ENCODE measurements at places on chromosomes 7 and 10.

DNA sequence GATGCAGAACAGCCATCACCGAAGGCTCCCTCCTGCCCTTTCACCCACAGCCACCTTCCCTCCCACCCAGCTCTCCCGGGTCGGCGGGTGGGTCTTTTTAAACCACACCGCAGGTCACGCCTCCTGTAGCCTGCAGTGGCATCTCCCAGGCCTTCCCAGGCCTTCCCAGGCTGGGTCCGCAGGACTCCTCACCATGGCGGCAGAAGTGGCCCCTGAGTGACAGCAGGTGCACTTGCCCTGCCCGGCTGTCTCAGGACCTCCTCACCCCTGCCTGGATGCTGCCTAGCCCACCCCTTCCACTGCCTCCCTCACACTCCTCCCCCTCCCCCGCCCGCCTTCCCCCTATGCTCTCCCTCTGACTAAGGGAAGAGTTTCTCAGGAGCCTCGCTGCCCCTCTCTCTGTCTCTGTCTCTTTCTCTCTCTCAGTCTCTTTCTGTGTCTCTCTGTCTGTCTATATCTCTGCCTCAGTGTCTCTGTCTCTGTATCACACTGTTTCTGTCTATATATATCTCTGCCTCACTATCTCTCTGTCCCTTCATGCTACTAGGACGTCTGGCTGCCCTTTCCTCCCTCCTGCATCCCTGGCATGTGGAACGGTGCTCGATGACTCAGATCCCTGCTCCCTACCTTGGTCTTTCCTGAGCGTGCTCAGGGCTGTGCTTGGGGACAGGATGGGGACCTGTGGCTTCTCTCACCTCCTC, 57.5 kb downstream of the GLRX3 start:
- DNase-seq, result no peak

GRCh38 chr7:125126376-125126775, 196.8 kb upstream of the POT1 start:
- peak; percentile 14 for DNase-seq

DNA sequence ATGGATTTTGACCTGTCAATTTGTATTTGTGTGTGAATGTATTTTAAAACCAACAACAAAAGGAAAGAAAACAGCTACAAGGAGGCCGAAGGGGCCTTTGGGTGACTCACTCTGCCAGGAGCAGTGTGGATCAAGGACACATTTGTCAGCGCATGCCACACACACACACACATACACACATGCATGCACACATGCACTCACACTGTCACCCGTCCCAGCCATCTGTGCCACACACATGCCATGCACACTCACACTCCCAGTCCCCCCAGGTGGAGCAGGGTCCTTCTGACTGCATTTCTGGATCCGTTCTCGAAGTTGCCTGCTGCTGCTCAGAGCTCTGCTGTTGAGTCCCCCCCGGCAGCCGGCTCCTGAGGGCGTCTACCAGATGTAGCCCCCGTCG, 26.0 kb downstream of the SPOCK2 start:
- no peak for DNase-seq

DNA sequence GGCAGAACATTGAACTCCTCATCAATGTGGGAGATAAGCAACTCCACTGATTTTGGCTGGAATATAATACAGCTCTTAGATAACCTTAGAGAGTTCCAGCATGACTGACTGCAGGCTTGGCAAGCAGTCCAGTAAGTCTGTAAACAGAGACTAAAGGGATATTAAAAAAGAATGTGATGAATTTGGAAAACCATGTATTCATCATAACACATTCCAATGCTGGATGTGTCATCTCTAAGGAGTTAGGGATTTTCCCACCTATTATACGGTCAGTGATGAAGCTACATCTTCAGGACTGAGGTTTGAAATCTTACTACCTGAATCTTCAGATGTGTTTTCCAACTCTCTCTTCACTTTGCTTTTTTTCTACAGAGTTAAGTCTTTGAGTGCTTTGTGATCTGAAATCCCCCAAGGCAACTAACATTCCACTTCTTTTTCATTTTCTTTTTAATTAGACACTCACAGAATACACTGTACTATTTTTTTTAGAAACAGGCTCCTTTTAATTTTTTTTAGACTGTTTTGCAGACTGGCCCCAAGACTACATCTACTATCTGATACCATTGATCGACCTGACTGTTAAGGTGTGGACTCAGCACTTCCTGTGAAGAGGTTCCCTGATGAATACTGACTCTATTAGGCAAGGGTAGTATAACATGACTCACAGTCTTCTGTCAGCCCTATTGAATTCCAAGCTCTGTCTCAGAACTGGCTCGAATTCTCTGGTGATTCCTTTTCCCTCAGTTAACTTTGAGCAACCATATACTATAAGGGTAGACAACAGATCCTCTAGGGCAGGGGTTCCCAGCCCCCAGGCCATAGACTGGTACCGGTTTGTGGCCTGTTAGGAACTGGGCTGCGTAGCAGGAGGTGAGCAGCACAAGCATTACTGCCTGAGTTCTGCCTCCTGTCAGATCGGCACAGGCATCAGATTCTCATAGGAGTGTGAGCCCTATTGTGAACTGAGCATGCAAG, 678.2 kb downstream of the GRM8 start:
- DNase-seq, result peak; percentile 56

DNA sequence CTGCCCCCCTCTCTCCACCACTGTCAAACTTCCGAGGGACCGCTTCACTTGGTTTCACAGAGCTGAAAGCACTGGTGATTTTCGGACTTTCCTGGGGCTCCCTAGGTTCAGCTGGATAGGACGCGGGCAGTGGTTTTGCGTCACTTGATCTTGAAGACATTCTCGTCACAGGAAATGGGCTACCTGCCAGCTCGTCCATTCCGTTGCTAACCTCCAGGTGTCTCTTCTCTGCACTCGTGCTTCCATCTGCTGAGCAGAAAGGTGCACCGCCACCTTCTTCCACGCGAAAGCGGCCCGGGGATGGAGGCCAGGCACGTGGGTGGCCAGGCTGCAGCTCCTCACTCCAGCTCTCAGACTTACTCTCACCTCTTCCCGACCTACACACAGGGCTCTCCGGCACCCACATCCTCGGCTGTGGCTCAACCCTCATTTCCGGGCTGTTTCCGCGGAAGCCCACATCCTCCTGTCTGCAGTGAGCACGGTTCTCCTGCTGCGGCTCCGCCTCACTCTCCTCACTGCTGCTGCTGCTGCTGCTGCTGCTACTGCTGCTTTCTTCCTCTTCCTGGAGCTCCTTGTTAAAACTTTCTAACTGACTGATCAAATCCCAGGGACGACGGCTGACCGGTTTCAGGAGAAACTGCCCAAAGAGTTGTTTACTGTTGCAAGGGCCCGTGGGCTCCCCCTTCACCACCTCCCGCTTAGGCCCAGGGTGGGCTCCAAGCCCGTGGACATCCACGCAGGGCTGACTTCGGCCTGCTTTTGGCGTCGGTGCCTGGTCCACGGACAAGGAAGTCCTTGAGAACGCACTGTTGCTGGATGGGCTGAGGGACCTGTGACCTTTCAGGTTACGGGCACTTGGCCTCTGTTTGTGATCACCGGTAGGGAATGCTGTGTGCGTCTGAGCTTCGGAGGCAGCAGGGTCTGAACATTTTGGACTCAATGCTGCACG, 32.1 kb downstream of the JCAD start:
- no peak for DNase-seq

GRCh38 chr10:1121271-1121970, 65.2 kb downstream of the WDR37 start:
- DNase-seq, result no peak

GRCh38 chr10:69715899-69716606, 85.7 kb upstream of the COL13A1 start:
- DNase-seq, result no peak

DNA sequence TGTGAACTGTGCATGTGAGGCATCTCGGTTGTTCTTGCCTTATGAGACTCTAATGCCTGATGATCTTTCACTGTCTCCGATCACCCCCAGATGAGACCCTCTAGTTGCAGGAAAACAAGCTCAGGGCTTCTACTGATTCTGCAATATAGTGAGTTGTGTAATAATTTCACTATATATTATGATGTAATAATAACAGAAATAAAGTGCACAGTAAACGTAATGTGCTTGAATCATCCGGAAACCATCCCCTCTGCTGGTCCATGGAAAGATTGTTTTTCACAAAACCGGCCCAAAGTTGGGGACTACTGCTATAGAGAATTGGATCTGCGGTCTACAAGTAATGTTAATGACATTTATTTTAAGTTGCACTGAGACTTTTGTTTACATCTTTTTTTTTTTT, 126.7 kb downstream of the TPST1 start:
- DNase-seq, result no peak

DNA sequence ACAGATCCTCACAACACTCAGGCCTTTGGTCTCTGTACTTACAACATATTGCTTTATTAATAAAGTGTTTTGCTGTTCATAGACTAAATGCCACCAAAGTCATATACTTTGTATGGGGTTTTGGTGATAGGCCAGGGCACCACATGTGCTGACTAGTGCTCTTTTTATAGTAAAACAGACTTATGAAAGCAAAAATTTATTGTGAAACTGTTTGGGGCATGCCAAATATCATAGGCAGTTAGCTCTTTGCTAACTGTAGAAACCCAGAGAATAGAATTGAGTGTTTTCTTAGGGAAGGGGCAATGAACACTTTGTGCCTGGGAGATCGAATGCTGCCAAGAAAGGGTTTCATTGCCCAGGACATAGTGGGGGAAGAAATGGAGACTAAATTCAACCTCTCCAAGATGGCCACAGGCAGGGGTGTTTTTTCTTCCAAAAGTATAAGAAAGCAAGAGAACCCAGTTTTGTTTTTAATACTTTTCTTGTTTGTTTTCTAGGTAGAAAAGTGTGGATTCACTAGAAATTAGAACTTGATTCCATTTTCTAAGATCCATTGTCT, 142.7 kb downstream of the TRIL start:
- DNase-seq, result peak; percentile 25

GRCh38 chr7:55775051-55775420, 87.5 kb downstream of the SEPTIN14 start:
- no peak for DNase-seq

GRCh38 chr7:18294411-18294810, 201.1 kb upstream of the HDAC9 start:
- no peak for DNase-seq

DNA sequence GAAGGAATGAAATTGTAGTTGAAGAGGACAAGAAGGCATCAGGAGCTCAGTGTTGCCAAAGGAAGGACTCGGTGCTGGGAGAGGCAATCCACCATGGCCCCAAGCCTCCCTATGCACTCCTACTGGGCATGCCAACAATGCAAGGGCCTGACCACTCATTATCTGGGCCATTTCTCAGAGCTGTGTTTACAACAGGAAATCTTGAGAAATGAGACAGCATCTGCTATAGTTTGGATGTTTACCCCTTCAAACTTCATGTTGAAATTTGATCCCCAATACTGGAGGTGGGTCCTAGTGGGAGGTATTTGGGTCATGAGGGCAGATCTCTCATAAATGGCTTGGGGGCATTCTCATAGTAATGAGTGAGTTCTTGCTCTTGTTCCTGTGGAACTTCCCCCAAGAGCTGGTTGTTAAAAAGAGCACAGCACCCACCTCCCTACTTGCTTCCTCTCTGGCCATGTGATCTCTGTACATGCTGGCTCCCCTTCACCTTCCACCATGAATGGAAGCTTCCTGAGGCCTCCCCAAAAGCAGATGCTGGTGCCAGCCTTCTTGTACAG, 50.8 kb upstream of the AOAH start:
- no peak for DNase-seq

DNA sequence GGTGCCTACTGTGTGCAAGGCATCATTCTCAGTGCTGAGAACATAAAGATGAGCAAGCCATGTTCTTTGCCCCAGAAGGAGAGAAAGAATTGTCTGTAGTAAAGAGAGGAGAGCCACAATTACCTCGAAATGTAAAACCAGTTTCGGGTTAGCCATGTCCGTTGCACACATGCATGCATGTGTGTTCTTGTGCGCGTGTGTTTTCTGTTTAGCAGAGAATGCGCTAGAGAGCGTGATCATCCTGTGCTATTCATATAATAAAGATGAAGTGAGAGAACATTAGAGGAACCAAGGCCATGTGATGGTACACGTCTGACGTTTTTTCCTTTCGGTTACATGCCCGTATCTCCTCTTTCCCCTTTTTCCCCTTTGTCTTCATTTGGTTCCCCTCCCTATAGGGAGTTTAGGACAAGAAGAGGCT, 158.2 kb downstream of the CELF2 start:
- DNase-seq, result no peak

GRCh38 chr7:81676105-81676811, 93.6 kb downstream of the HGF start:
- peak; percentile 37 for DNase-seq

GRCh38 chr7:96707901-96708774, 1.5 kb downstream of the SEM1 start:
- DNase-seq, result no peak

DNA sequence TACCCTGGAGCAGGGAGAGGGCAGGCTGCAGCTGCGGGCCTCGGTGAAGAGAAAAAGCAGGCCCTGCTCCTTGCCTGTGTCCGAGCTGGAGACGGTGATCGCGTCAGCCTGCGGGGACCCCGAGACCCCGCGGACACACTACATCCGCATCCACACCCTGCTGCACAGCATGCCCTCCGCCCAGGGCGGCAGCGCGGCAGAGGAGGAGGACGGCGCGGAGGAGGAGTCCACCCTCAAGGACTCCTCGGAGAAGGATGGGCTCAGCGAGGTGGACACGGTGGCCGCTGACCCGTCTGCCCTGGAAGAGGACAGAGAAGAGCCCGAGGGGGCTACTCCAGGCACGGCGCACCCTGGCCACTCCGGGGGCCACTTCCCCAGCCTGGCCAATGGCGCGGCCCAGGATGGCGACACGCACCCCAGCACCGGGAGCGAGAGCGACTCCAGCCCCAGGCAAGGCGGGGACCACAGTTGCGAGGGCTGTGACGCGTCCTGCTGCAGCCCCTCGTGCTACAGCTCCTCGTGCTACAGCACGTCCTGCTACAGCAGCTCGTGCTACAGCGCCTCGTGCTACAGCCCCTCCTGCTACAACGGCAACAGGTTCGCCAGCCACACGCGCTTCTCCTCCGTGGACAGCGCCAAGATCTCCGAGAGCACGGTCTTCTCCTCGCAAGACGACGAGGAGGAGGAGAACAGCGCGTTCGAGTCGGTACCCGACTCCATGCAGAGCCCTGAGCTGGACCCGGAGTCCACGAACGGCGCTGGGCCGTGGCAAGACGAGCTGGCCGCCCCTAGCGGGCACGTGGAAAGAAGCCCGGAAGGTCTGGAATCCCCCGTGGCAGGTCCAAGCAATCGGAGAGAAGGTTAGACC, 138.0 kb upstream of the STK17A start:
- no peak for DNase-seq

GRCh38 chr7:89085580-89085979, 290.0 kb upstream of the TEX47 start:
- no peak for DNase-seq

DNA sequence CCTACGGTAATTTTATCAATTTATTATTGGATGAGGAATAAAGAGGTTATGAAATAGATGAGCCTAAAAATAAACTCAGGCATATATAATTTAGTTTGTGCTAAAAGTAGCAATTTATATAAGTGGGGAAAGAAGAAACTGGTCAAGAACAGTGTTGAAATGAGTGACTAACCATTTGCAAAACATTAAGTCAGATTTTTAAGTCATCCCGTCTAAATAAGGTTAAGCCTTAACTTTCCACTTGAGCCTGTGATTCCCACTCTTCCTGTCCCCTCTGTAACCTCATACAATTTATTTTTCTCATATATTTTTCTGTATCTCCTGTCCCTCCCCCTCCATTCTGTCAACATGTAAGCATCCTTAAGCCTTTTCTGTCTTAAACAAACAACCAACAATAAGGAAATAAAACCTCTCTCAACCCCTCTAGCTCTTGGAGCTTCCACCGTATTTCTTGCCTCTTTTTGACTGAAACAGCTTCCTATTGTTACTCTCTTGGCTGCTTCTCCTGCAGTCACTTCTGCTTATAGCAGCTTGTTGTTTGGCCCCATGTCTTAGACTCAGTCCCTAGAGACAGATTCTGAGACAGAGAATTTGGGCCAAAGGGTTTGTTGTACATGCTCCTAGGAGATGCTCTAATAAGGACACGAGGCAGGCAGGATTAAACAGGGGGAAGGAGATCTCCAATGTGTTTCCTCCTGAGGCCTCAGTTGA, 109.7 kb downstream of the GNAI1 start:
- DNase-seq, result peak; percentile 15

All from fibroblast of the aortic adventitia (primary cell).